T-helper 1 cell treated with Interleukin-12 subunit alpha and Interleukin-12 subunit beta and Interleukin-4 antibody, amounts not matched to agents 30 ng/mL and 1 ng/mL, for 36 hours (primary cell): ENCODE measurements at places on chromosomes 12 and 14. TPM values are rescaled to one million over a fixed set of nuclear protein-coding genes. Genes with fewer than 3 reads are reported as not detected.

The CD27 gene
- 88.3 and 89.8 TPM in 2 replicates for total RNA-seq

The KLRB1 gene
- total RNA-seq = 1.2 and 1.4 TPM in 2 replicates

The TPH2 gene
- total RNA-seq = not detected in 2 replicates

The CD163L1 gene
- not detected in 2 replicates for total RNA-seq

The TNFAIP2 gene
- total RNA-seq = 5.7 and 7.7 TPM in 2 replicates

The GPD1 gene
- 0.54 and 0.95 TPM in 2 replicates for total RNA-seq

The MAP4K5 gene
- total RNA-seq = 20.6 and 22.0 TPM in 2 replicates

The SLC8A3 gene
- total RNA-seq = 0.25 and 0.29 TPM in 2 replicates

The KRT86 gene
- total RNA-seq = 1.9 and 3.4 TPM in 2 replicates

The RPGRIP1 gene
- total RNA-seq = not detected in 2 replicates

The KRT72 gene
- total RNA-seq = 1.6 and 1.7 TPM in 2 replicates

The GPR84 gene
- 2.4 and 3.5 TPM in 2 replicates for total RNA-seq

The HOMEZ gene
- total RNA-seq = 11.9 and 13.6 TPM in 2 replicates

The FLRT2 gene
- not detected in 2 replicates for total RNA-seq

The CDC42BPB gene
- total RNA-seq = 0.95 and 1.2 TPM in 2 replicates

The FIGNL2 gene
- total RNA-seq = 0.15 TPM in 2 replicates

The GALNT6 gene
- total RNA-seq = 14.9 and 17.7 TPM in 2 replicates

The ZBTB25 gene
- total RNA-seq = 28.2 and 28.3 TPM in 2 replicates

The ST8SIA1 gene
- total RNA-seq = 0.86 and 0.95 TPM in 2 replicates

The CMAS gene
- total RNA-seq = 35.2 and 36.1 TPM in 2 replicates

The TEX52 gene
- 0.41 TPM in 1 of 2 replicates, not detected in the other for total RNA-seq

The CD69 gene
- total RNA-seq = 98.9 and 106 TPM in 2 replicates

The EMP1 gene
- total RNA-seq = 15.7 and 16.3 TPM in 2 replicates

The BMP4 gene
- not detected in 2 replicates for total RNA-seq

The P2RX7 gene
- 12.0 and 14.5 TPM in 2 replicates for total RNA-seq

The NAV3 gene
- not detected in 2 replicates for total RNA-seq

The AICDA gene
- 0.17 TPM in 1 of 2 replicates, not detected in the other for total RNA-seq
